HCT116 (cell line): ENCODE measurements at places on chromosomes 3 and 15.

DNA sequence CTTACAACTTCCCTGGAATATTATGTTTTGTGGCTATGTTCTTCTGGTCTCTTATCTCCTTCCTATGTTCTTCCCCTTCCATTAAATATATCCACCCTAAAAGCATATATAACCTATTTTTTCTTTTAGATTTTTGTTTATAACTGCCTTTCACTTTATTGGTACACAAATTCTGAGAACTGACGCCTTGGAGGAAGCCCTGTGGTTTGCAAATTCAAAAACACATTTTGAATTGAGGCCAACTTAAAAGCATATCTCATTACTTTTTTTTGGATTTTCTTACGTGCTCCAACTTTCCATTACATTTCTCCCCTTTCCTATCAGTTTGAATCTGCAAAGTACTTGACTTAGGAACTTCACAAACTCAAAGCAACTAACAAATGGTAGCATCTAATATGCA is 15.3 kb upstream of the COLQ start:
- H3K4me1 ChIP-seq, result no peaks in the 10 kb centered on the region
- no peak overlapping the region for H3K4me3 ChIP-seq
- no peak overlapping the region for H3K27ac ChIP-seq
- H3K36me3 ChIP-seq, result no peaks in the 10 kb centered on the region

DNA sequence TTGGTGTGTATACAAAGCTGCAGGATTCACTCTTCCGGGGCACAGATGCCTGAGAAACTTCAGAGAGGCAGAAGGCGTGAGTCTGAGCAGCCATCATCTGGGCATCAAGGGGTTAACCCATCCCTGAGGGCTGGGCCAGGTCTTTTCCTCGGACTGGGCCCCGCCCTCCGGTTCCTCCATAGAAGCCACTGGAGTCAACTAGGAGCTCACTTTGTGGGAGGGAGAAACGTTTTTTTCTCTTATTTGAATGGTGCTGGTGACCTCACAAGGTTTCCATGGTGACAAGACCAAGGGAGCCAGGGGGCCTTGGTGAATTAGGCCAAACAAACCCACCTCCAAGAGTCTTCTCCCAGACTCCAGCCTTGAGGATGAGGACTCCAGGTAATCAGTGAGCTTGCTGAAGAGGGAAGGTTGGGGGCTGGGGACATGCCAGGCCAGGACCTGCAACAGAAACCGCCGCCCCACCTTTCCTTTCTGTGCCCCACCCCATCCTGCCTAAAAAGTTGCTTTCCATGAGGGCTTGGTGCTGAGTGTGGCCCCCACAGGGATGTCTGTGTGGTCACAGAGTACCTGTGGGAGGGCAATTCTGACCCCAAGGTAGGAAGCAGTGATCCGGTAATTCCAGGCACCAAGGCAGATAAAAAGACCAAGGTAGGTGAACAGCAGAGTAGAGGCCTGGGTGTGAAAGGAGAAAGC is 14.8 kb upstream of the INSYN1 start:
- no peaks in the 10 kb centered on the region for H3K36me3 ChIP-seq
- DNase-seq, result no peak
- no peaks in the 10 kb centered on the region for H3K4me1 ChIP-seq
- no peak overlapping the region for H3K4me3 ChIP-seq
- no peaks in the 10 kb centered on the region; the same call in 1 of the 2 replicates for H3K27me3 ChIP-seq

- H3K4me1 ChIP-seq, result no peaks in the 10 kb centered on the region
- DNase-seq, result no peak
- H3K36me3 ChIP-seq, result no peaks in the 10 kb centered on the region
- H3K27me3 ChIP-seq, result no peaks in the 10 kb centered on the region; the same call in 1 of the 2 replicates
Observed at GRCh38 chr3:4587061-4587837, 94.1 kb downstream of the ITPR1 start.

DNA sequence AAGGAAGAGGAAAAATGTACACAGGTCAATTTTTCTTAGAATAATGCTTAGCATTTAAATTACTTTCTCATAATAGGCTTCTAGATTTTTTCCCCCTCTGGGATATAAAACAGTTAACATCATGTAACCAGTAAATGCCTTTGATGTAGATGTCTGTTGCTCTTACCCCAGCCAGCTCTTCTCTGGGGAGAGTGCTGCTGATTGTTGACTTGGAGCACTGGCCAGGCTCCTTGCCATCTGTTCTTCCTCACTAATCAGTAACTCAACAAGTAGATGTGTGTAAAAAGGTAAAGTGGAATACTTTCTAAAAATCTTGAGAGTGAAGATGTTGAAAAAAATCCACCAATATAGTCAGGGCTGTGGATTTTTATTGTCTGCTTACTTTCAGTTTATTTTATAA is 42.2 kb downstream of the RIOX2 start:
- no peak for DNase-seq
- no peaks in the 10 kb centered on the region for H3K4me1 ChIP-seq
- H3K36me3 ChIP-seq, result no peaks in the 10 kb centered on the region
- H3K27me3 ChIP-seq, result no peaks in the 10 kb centered on the region

DNA sequence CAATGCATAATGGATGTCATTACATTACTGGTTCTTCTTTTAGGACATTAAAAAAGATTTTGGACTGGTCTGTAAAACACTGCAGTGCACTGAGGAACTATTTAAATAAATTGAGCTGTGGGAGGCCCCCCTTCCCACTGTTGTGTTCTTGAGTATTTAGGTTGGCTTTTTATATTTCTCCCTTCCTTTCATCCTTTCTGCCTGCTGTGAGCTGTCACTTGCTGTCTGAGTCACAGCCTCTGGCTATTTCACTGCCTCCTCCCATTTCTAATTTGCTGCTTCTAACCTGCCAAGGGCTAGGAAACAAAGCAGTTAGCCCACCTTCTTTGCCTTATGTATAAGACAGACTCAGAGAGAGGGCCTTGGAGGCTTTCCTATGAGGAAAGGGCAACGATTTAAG is 89.0 kb upstream of the FNDC3B start:
- H3K36me3 ChIP-seq, result no peaks in the 10 kb centered on the region
- no peaks in the 10 kb centered on the region for H3K27me3 ChIP-seq
- peaks cover 14% of the 10 kb centered on the region for H3K4me1 ChIP-seq

- no peak overlapping the region for H3K4me3 ChIP-seq
- no peaks in the 10 kb centered on the region for H3K27me3 ChIP-seq
- H3K27ac ChIP-seq, result no peak overlapping the region
- H3K36me3 ChIP-seq, result no peaks in the 10 kb centered on the region
Observed at GRCh38 chr15:27058939-27059338, 88.0 kb downstream of the GABRG3 start.

DNA sequence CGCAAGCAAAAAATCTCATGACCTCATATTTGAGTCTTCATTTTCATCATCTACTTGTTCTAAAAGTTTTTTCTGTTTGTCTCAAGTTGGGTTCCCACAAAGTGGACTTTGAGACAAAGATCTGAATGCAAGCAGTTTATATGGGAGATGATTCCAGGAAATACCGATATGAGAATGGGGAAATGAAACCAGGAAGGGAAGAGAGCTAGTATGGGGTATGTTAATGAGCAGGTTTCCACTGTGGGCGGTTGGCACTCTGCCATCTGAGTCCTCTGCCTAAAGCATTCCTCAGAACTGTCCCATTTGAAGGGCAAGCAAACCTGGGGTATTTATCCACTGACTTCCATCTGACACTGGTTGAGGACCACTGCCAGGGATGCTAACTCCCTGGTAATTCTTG is 8.8 kb downstream of the ADPRH start:
- DNase-seq, result no peak
- no peak overlapping the region for H3K27ac ChIP-seq
- H3K27me3 ChIP-seq, result 0 out of 2 replicates have a peak, but pooled peaks cover 8% of the 10 kb centered on the region
- H3K4me1 ChIP-seq, result no peaks in the 10 kb centered on the region

- H3K36me3 ChIP-seq, result no peaks in the 10 kb centered on the region
- H3K27me3 ChIP-seq, result peaks cover 19% of the 10 kb centered on the region; the same call in 1 of the 2 replicates
- H3K27ac ChIP-seq, result no peak overlapping the region
- DNase-seq, result no peak
- no peak overlapping the region for H3K4me3 ChIP-seq
- no peaks in the 10 kb centered on the region for H3K4me1 ChIP-seq
Observed at GRCh38 chr3:40875581-40875980, 323.7 kb upstream of the CTNNB1 start.

DNA sequence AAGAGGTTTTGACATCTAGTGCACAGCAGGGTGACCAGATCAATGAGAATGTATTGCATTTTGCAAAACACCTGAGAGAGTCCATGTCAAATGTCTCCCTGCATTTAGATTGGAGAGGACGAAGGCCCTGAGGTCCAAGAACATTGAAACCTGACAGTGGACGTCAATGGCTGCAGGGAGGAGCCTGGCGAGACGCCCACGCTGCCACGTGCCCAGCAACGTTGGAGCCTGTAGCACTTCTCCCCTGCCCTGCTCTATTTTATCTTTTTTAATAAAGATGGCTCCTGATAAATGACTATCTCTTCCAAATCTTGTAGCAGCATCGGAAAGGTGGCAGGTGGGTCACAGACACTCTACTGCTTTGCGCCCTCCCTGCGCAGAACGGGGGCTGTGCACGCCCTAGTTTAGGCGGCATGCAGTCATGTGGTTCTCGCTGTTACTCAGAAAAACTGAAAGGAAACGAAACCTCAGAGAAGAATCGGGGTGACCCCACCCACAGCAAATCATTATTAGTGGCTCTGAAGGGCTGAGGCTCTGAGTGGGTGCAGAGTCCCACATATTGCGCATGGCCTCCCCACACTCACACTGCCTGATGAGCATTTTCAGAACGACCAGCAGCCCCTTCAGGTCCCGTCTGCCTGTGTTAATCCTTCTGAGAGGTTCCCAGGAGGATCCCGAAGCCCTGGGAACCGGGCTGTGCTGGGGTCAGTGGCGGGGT is 62.5 kb upstream of the TAMM41 start:
- no peaks in the 10 kb centered on the region for H3K36me3 ChIP-seq
- H3K4me3 ChIP-seq, result no peak overlapping the region
- no peak overlapping the region for H3K27ac ChIP-seq
- no peaks in the 10 kb centered on the region for H3K4me1 ChIP-seq
- DNase-seq, result no peak

GRCh38 chr15:92989470-92989869 is 89.3 kb downstream of the CHD2 start:
- H3K27ac ChIP-seq, result no peak overlapping the region
- no peak overlapping the region for H3K4me3 ChIP-seq
- no peaks in the 10 kb centered on the region for H3K4me1 ChIP-seq
- H3K36me3 ChIP-seq, result peaks cover 48% of the 10 kb centered on the region

DNA sequence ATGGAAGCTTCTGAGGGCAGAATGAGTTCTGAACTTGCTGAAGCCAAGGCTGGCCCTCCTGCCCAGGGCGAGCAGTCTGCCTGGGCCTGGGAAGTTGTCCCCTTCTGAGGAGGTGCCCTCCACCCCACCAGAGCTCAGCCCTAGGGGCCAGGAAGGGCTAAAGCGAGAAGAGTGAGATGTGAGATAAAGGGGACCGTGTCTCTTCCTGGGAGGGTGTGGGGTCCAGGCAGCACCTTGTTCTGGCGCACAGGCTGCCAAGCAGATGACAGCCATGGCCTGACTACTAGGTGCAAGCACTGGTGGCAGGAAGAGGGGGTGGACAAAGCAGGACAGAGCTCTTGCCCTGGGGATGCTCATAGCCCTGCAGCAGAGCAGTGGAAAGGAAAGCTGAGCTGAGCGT is 3.7 kb downstream of the PAK6 start:
- no peak overlapping the region for H3K4me3 ChIP-seq
- H3K27me3 ChIP-seq, result no peaks in the 10 kb centered on the region
- H3K36me3 ChIP-seq, result no peaks in the 10 kb centered on the region

DNA sequence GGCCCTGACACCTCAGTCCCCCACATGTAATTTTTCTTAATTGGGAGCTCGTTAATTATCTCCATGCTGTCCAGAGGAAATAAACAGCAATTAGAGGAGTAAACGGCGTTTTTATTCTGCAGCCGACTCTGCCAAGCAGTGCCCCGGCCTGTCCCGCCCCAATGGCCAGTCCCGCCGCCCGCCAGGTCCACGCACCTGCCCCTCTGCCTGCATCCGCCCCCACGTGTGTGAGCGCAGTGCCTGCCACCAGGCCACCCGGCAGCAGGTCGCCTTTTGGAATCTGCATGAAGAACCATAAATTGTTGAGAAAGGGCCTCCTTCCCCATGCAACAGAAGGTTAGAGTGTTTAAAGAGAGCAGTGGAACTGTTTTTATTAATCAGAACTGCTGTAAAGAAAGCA is 87.5 kb upstream of the LINGO1 start:
- H3K4me1 ChIP-seq, result no peaks in the 10 kb centered on the region
- no peak overlapping the region for H3K27ac ChIP-seq
- no peak for DNase-seq
- no peaks in the 10 kb centered on the region for H3K36me3 ChIP-seq
- no peaks in the 10 kb centered on the region for H3K27me3 ChIP-seq

- peak; percentile 50 for DNase-seq
- H3K27me3 ChIP-seq, result no peaks in the 10 kb centered on the region
- no peak overlapping the region for H3K4me3 ChIP-seq
- peaks cover 4% of the 10 kb centered on the region; the same call in 1 of the 2 replicates for H3K4me1 ChIP-seq
Observed at GRCh38 chr15:71103102-71103676, 12.1 kb upstream of the THSD4 start.

- no peaks in the 10 kb centered on the region for H3K36me3 ChIP-seq
- H3K4me3 ChIP-seq, result no peak overlapping the region
- H3K27me3 ChIP-seq, result no peaks in the 10 kb centered on the region
- peaks cover 24% of the 10 kb centered on the region for H3K4me1 ChIP-seq
- no peak for DNase-seq
Observed at GRCh38 chr15:32857732-32858131, 139.9 kb downstream of the GREM1 start.

GRCh38 chr3:54966979-54967378 is 39.1 kb upstream of the LRTM1 start:
- no peaks in the 10 kb centered on the region for H3K27me3 ChIP-seq
- H3K27ac ChIP-seq, result no peak overlapping the region
- H3K4me3 ChIP-seq, result no peak overlapping the region
- no peaks in the 10 kb centered on the region for H3K4me1 ChIP-seq
- no peak for DNase-seq

GRCh38 chr15:59013246-59013873 is 25.9 kb downstream of the RNF111 start:
- H3K4me1 ChIP-seq, result no peaks in the 10 kb centered on the region
- no peaks in the 10 kb centered on the region for H3K27me3 ChIP-seq
- no peak overlapping the region for H3K4me3 ChIP-seq
- no peak overlapping the region for H3K27ac ChIP-seq
- H3K36me3 ChIP-seq, result no peaks in the 10 kb centered on the region

- H3K27ac ChIP-seq, result no peak overlapping the region
- H3K4me3 ChIP-seq, result no peak overlapping the region
Observed at GRCh38 chr3:140198242-140198641, 263.3 kb downstream of the CLSTN2 start.

DNA sequence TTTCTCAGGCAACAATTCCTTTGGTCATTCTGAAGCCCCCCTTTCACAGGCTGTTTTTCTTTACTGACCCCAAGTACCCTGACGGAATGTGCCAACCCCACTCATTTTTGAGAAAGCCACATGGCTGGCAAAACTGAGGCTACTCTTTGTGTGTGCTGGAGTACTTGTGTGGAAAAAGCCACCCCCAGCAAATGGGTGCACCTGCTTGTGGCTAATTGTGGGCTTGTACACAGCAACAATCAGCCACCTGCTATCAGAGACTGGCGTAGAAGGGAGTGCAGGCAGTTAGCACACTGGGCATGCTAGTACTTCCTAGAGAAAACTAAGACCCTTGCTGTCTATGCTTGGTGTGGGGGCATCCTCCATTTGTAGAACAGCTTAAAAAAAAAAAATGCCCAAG is 110.1 kb upstream of the LMOD3 start:
- no peaks in the 10 kb centered on the region for H3K36me3 ChIP-seq
- peaks cover 33% of the 10 kb centered on the region for H3K4me1 ChIP-seq
- H3K27ac ChIP-seq, result no peak overlapping the region
- H3K27me3 ChIP-seq, result no peaks in the 10 kb centered on the region

GRCh38 chr3:151873398-151873797 is at the start of gene SUCNR1:
SUCNR1 (plus strand) TSS chr3:151873643; CDS start chr3:151879893, 6,250 bp downstream.
- no peak for DNase-seq
- H3K27ac ChIP-seq, result no peak within 1 kb of the TSS
- no peaks in the 10 kb centered on the region for H3K27me3 ChIP-seq
- H3K4me3 ChIP-seq, result no peak within 1 kb of the TSS
